ENCODE measurements at places on chromosomes 2 and 18.
A peak's percentile ranks its signal among the peaks of the same experiment; 100 is the strongest.

DNA sequence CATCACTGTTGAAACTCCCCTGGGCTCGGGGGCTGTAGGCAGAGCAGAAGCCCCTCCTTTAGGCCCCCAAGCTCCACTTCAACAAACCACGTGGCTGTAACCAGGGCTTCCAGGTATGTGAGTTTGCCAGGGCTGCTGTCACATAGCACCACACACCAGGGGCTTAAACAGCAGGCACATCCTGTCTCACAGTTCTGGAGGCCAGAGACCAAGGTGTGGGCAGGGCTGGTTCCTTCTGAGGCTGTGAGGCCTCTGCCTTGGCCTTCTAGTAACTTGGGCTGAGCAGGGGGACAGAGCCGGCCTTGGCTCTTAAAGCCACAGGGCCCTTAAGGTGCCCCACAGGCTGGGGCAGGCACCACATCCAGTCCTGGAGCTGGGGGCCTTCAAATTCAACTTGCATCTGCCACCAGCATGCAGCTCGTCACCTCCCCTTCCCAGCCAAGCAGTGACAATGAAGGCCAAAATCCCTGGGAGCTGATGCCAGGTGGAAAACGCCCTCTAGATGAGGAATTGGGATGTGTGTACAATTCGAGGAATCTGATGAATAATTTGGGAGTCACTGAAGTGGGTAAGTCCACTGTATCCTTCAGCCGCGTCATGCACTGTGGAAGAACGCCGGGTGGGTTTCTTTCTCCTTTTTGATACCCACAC lies 104.2 kb upstream of the ODC1 start:
- DNase-seq = no peak

DNA sequence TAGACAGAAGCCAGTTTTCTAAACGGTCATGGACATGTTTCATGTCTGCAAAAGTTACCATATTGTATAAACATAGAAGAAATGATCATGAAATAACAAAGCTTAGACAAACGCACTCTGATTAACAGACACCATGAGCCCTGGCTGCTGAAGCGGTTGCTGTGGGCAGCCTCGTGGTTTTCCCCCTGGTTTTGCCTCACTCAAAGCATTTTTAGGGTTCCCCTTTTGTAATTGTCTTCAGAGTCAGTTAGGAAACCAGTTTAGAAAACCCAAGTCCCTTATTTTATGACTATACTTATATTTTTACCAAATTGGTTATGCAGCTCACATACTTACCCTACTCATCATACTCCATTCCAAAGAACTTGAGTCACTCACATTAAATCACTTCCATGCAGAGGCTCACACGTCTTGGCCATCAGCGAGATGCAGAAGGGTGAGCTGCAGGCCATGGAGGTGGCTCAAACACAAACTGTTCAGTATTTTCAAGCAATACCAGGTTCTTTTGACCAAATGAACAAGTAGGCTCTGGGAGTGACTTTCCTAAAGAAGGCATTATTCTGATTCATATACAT lies 105.6 kb upstream of the SALL3 start:
- DNase-seq = no peak

- DNase-seq = no peak
These were observed 56.8 kb downstream of the SH3BP4 start for GRCh38 chr2:235008584-235009044.

GRCh38 chr2:141641462-141641861 lies 489.4 kb downstream of the LRP1B start:
- no peak for DNase-seq

- DNase-seq = no peak
These were observed 79.5 kb downstream of the FARSB start for GRCh38 chr2:222576171-222577081.

DNA sequence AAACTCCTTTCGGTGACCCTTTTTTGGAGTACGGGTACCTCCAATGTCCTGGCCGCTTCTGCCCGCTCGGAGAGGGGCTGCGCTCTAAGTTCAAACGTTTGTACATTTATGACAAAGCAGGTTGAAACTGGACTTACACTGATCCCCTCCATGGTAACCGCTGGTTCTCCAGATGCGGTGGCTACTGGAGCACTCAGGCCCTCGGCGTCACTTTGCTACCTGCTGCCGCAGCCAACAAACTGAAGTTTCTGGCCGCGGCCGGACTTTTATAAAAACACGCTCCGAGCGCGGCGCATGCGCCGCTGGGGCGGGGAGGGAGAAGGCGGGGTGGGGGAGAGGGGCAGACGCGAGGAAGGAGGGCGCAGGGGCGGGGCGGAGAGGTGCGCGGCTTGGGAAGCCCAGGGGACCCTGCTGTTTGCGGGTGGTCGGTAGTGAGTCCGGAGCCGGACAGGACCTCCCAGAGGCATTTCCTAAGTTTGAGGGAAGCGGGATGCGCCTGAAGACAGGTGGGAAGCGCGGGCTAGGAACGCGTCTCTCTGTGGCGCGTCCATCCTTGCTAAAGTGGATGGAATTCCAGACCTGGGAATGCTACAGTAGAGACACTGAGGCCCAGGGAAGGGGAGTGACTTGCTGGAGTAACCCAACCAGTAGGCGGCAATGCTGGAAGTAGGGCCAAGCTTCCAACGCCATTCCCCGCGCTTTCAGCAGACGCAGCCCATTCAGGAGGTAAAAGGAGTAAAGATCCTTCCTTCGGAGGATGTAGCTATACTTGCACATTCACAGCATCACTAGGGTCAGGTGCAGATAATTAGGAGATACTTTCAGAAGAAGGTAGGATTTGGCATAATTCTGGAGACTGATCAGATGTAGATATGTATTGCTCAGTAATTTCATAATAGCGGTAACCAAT lies at the start of gene CXCR4:
TSS of gene CXCR4 (minus strand) at position 241 of the 910 bp plus-strand sequence. CDS start at position 152, 89 bp downstream.
- DNase-seq = peak; percentile 82

- DNase-seq = no peak
These were observed 21.8 kb downstream of the TNFAIP6 start for GRCh38 chr2:151379169-151379568.

- DNase-seq = no peak
These were observed 60.4 kb downstream of the ABCB11 start for GRCh38 chr2:168970711-168971233.
